ENCODE measurements at places on chromosomes 13 and 19.

DNA sequence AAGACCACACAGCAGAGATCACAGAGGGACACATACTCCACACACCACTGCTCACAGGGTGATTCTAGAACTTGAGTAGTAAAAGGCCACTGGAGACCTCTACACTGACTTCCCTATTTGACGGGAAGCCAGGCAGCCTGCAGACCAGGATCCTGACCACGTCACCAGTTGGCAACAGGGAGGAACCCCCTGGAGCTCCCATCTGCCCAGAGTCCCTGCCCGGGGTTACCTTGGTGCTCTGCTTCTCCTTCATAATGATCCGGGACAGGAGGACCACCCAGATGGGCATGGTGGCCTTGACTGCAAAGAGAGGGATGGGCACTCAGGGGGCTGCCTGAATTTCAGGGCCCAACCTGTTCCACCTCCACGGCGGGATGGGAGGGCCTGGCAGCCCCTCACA is 932 bp downstream of the SLC35E1 start:
- no peak for DNase-seq

- no peak for DNase-seq
Measured at GRCh38 chr13:78841358-78841963, 182.5 kb upstream of the OBI1 start.

DNA sequence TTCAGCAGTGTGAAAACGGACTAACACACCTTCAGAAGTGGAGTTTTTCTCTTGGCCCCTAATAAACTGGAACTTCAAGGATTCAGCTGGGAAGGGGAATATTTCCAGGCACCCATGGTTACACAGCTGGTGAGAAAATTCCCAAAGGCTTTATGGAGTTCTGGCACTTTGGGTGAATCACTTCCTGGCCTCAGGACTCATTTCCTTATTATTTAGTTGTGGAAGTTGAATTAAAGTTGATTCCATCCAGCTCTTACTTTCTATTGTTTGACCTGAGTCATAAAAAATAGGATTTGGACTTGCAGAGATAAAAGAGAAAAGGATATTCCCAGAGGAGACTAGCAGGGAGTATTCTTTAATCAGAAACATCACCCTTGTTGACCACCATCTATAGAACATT is 882.1 kb downstream of the UQCRFS1 start:
- DNase-seq, result no peak

- DNase-seq, result no peak
Measured at GRCh38 chr19:58428617-58429016, 11.3 kb downstream of the ZNF132 start.

GRCh38 chr19:18948075-18948975 is 7.3 kb upstream of the HOMER3 start:
- no peak for DNase-seq

Measured in stimulated activated CD4-positive, alpha-beta T cell treated with anti-CD3 and anti-CD28 coated beads, Interleukin-2, amount 100 ng/mL, for 4 hours (primary cell).